ENCODE measurements at places on chromosomes 1 and 21.

GRCh38 chr1:147567594-147568381 lies 26.5 kb downstream of the BCL9 start:
- ATAC-seq: no peak

GRCh38 chr1:11158720-11159321 lies 30.3 kb upstream of the ANGPTL7 start:
- ATAC-seq: peak; percentile 59

DNA sequence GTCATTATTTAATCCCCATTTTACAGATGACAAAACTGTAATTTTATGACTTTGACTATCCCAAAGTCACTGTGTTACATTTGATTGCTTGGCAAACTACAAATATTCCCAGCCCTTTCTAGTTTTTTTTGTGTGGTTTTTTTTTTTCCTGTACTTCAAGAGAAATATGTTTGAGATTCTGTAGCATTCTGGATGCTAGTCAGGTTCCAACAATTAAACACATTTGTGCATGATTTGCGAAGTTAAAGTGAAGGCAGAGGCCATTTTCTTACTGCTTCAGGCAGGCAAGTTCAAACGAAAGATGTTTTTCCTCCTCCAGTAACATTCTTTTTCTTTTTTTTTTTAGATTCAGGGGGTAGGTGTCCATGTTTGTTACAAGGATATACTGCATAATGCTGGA lies 107.9 kb upstream of the SERTAD4 start:
- no peak for ATAC-seq

DNA sequence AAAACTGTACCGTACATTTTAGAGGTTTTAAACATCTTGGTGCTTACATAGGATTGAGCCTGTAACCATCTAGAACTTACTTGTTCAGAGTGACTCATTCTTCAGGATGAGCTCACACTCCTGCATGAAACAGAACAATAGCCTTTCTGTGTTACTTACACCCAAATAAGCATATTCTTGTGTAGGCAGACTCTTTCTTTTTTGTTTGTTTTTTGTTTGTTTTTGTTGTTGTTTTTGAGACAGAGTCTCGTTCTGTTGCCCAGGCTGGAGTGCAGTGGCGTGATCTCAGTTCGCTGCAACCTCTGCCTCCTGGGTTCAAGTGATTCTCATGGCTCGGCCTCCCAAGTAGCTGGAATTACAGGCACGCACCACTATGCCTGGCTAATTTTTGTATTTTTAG lies 3.8 kb upstream of the CA6 start:
- ATAC-seq: peak; percentile 94

GRCh38 chr1:107228704-107229371 lies 88.0 kb downstream of the NTNG1 start:
- no peak for ATAC-seq
